NCI-H69 (cell line): ENCODE measurements at places on chromosomes 7 and 10.

DNA sequence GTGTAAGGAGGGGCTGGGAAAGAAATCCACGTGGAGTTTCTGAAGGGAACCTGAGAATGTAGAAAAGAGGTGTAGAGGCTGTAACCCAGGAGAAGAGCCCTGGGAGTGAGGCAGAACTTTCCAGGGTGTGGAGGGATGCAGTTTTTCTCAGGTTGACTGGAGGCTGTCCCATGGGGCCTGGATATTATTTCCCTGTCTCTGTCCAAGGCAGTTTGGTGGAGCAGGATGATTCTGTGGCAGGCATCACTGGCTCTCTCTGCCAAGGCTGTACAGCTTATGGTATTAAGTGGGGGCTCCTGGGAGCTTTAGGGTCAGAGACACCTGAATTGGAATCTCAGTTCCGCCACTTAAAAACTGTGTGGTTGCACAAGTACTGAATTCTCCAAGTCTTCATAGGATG, 81.6 kb downstream of the CHN2 start:
- peak; percentile 68 for DNase-seq

DNA sequence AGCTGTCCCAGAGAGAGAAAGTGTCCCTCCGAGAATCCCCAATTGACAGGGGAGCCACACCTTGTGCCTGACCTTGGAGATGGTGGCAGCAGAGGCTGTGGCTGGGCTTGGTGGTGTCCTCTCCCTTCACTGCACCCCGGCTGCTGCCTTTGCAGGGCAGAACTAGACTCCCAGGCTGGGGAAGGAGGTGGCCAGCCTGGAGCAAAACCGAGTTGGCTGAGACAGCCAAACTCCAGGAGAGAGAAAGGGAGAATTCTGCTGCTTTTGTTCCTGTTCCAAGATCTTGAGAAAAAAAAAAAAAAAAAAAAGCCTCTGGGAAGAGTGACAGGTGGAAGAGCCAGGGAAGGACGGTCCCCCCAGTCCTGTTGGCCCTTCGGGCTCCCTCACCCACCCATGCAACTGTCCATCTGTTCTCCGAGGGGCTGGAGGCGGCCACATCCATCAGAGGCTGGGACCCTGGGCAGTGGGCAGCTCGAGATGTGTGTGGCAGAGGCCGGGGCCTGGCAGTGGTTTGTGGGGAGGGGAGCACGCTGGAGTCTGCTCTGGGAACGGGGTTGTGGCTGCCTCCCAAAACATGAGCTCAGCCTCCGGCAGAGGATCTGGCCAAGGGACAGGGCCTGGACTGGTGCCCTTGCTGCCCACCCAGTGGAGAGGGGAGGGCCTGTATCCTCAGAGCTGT, 35.5 kb downstream of the CLIP2 start:
- DNase-seq: no peak

- DNase-seq: no peak
Observed at GRCh38 chr7:129768614-129769399, 157.3 kb downstream of the NRF1 start.

GRCh38 chr10:18659125-18659818, at the start of gene ARL5B:
Gene ARL5B, plus strand, starts transcription at chr10:18659431. Its CDS starts 207 bp downstream, at chr10:18659638.
- peak; percentile 95 for DNase-seq

DNA sequence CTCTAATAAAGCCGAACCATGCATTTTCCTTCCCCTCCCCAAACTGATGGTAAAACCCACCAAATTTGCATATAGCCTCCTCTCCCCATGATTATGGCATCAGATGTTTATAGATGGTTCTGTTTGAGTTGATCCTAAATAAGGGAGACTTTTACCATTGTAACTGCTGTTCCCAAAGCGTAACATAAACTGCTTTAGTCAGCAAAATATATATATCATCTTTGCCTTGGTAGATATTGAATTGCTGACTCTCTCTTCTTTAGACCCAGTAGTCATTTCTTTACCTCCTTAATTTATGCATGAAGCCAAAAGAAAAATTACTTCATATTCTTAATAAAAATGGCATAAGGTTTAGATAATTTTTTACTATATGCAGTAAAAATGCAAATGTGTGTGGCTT, 86.2 kb upstream of the LRGUK start:
- no peak for DNase-seq

GRCh38 chr7:85471740-85472139, 284.9 kb upstream of the SEMA3D start:
- no peak for DNase-seq

DNA sequence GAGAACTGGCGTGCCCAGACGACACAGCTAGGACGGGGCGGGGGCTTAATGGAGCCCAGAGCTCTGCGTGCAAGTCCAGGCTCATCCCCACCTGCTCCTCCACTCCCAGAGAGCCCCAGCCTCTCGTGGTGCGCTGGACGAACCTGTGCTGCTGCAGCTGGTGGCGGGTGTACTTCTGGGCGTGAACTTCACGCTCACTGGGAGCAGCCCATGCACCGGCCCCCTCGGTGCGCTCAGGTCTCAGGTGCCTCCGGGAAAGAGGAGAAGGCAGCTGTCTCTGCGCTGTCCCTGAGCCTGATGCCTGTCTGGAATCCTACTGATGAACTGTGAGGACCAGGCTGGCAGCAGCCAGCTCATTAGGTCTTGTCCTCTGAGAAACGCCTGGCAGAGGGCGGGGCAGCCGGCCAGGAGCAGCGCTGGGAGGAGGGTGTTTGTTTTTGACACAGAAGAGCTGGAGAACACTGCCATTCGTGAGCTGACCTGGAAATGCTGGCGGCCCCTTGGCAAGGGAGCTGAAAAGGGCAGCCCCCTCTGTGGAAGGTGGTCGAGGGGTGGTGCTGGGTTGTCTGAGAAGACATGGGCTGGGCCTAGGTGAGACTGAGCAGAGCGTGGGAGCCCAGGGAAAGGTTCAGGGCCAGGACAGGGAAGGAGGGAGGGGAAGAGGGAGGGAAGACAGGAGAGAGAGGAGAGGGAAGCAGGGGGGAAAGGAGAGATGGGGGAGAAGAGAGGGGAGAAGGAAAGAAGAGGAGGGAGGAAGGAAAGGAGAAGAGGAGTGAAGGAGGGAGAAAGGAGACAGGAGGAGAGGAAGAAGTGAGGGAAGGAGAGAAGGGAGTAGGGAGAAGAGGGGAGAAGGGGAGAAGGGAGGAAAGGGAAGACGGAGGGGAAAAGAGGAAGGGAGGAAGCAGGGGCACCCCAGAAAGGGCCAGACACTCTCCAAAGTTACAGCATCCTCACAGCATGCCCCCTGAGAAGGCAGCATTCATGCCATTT, 53.5 kb upstream of the TNS3 start:
- peak; percentile 91 for DNase-seq

- peak; percentile 85 for DNase-seq
Observed at GRCh38 chr10:12720217-12720981, 281.1 kb downstream of the CCDC3 start.

GRCh38 chr10:96975136-96975535, 143.0 kb downstream of the LCOR start:
- DNase-seq: no peak

DNA sequence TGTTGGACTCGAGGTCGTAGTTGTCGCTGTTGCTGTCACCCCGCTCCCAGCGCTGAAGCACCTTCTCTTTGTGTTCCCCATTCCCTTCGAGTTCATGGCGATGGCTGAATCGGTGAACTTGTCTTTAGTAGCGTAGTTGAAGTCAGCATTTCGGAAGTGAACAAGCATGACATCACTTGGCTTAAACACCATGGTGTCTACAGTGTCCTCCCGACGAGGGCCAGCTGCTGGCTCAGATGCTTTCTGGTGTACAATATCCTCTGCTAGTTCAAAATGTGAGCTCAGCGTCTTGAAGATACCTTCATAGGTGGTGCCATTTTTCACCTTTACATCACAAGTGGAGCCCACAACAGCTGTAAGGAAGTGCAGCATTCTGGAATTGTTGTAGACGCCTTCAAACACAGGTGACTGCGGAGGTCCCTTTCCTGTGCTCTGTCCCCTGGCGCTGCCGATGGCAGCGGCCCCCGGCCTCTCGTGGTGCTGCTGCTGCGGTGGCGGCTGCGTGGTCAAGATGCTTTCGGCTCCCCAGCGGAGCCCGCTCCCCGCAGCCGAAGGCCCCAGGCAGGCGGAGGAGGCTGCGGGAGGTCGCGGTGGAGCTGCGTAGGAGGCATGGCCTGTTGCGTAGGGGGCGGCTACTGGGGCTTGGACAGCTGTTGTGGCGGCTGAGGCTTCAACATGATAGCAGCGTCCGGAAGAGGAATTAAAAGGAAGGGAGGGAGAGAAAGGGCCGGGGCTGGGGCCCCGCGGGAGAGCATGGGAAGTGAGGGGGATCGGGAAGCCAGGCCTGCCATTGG, 59.3 kb downstream of the ANKMY2 start:
- DNase-seq: no peak

DNA sequence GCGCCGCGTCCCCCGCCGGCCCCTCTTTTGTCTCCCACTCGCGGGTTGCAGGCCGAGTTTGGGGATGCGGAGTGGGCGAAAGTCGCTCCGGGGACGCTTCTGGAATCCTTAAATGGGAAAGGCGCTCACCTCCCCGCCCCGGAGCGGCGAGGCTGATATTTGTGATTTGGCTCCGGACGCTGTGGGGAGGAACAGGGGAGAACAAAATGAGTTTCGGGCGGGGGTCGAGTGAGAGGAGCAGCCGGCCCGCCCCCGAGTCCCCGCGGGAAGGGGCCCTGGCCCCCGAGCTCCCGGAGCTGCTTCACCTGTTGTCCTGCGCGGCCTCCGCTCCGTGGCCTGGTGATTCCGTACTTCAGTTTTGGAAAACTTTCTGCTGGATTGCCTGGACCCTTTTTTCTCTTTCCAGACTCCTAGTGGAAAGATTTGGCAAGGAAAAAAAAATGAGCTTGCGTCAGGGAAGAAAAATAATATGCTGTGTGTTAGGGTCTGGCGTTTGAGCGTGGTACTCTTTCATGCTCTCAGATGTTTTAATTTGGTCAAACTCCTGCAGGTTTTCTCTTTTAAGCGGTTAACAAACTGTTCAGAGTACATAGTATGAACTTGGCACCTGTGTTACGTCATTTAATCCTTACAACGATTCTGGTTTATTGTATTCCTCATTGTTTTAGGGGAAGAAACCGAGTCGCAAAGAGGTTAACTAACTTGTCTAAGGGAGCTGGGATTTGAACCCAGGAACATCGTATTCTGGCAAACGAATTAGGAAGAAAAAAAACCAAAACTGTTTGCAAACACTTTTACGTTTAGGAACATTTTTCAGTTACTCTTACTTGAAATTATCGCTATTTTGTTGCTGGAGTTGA, 924 bp downstream of the BMPR1A start:
- peak; percentile 68 for DNase-seq

- DNase-seq: peak; percentile 89
Observed at GRCh38 chr10:70381471-70382421, 679 bp downstream of the LRRC20 start.

GRCh38 chr10:7598771-7599170, 68.0 kb downstream of the ITIH5 start:
- no peak for DNase-seq

GRCh38 chr7:159109653-159110035, 35.0 kb downstream of the VIPR2 start:
- peak; percentile 5 for DNase-seq

GRCh38 chr7:11373546-11374142, 400.0 kb downstream of the PHF14 start:
- peak; percentile 73 for DNase-seq

DNA sequence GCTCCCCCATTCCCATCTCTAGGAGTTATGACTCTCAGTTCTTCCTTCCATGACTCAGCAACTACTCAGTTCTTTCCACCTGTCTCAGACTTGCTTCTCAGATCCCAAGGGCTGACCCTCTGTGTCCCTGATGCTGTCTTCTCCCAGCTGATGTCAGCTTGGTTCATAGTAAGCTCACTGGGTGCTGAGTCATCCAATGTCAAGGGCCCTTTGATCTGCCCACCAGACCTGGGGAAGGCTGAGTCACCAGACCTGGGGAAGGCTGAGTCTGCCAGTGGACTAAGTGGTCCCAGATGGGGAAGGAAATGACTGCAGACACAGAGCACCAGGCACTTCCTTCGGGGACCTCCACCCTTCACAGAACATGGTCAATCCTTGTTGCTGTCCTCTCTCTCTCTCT, 76.1 kb upstream of the ZEB1 start:
- no peak for DNase-seq

- no peak for DNase-seq
Observed at GRCh38 chr7:150997075-150997511, 6.3 kb downstream of the NOS3 start.

DNA sequence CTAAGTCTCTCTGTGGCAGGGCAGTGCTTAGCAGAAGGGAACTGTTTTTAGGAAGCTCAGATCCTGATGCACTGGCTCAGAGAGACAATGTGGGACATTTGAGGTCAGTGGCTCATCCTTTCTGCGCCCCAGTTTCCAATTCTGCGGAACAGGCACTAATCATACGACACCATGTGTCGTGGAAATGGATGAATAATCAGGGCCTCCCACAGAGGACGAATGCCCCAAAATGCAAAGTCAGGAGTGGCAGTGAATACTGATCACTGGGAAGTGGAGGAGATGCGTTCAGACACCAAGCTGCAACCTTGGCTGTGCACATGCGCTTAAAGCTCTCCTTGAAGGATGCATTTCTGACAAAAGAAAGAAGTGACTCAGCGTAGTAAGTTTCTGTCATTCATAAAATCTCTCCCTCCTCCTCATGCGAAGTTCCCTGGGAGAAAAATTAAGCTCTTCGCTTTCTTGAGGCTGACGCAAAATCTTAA, 21.9 kb upstream of the ECHDC3 start:
- DNase-seq: no peak

DNA sequence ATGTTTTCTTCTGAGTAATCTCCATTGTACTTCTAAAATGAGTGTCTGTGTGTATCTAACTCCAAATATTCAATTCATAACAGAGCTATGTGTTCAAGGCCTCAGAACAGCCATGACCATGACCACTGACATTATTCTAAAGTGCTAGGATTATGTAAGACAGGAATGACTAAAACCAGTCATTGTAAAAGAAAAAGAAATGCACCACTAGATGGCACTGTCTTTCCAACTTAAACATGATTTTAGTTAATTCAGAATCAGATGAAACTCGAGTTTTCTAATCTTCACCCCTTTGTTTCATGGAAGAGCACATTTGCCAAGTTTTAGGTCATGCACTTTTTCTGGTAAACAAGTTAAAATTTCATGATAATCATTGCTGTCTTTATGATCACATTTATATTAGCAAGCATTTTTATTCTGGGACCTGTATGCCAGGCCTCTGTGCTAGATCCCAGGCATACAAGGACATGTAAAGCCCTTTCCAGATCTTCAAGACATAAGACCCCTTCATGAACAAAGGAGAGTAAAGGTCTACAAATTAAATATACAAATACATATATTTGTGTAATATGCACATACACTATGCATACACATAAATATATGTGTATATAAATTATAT, 26.1 kb upstream of the RSU1 start:
- peak; percentile 64 for DNase-seq
